Activated CD8-positive, alpha-beta memory T cell treated with anti-CD3 and anti-CD28 coated beads for 24 hours (primary cell): ENCODE measurements at places on chromosomes 1 and 21.

- no peak for DNase-seq
These were observed 544.9 kb downstream of the KCNT2 start for GRCh38 chr1:196063294-196063693.

DNA sequence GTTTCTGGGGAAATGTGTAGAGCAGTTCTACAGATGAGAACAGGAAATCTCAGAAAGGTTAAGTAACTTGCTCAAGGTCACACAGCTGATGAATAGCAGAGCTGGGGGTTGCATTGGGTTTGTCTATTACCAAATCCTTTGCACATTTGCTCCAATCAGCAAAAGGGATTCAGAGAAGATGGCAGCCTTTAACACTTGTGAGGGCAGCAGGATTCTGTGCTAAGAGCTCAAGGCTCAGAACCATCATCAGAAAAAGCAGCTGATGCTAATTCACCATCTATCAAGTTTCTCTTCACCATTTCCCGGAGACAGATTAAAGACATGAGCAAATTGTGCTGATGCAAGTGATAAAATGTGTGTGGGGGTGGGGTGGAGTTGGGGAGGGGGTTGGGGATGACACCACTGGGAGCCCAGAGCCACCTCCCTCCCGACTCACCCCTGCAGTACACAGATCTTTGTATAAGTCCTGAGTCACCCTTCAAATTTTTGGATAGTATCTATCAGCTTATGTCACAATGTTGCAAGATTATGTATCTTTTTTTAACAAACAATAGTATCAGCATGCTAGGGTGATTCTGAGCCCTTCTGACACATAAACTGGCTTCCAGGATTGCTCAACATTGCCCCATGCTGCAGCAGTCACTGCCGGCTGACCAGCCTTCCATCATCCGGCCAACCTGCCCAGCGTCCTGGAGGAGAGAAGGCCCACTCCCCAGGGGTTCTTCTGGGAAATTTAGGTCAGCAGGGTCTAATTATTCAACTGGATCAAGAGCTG lies 2.8 kb upstream of the SPSB1 start:
- DNase-seq = no peak

GRCh38 chr1:201649761-201650622 lies 111.1 kb downstream of the NAV1 start:
- no peak for DNase-seq

DNA sequence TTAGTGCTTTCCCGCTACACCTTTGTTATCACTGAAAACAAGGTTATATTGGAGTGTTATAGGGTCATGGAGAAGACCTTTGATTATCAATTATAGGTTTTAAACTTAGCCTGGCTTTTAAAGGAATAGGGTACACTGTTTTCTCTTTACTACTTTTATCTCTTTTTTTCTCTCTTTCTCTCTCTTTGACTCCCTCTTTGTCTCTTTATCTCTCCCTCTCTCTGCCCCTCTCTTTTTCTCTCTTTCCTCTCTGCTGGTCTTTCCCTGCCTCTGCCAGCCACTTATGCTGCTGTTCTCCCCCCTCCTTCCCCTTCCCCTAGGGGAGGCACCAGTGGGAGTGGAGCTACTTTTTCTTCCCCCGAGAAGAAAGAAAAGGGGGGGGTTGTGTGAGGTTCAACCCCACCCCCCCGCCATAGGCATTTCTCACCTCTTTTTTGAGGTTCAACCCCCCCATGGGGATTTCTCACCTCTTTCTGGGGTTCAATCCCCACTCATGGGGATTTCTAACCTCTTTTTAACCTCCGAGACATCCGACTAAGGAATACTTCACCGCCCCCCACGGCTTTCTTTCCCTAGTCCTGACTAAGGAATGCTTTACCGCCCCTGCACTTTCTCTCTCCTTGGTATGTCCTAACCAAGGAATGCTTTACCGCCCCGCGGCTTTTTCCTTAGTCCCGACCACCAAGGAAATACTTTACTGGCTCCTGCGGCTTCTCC lies 17.2 kb upstream of the ZBTB8B start:
- DNase-seq = no peak

GRCh38 chr1:25001125-25001915 lies 71.2 kb upstream of the RUNX3 start:
- no peak for DNase-seq

- DNase-seq = no peak
These were observed 10.7 kb downstream of the HSD11B1 start for GRCh38 chr1:209715314-209715713.

DNA sequence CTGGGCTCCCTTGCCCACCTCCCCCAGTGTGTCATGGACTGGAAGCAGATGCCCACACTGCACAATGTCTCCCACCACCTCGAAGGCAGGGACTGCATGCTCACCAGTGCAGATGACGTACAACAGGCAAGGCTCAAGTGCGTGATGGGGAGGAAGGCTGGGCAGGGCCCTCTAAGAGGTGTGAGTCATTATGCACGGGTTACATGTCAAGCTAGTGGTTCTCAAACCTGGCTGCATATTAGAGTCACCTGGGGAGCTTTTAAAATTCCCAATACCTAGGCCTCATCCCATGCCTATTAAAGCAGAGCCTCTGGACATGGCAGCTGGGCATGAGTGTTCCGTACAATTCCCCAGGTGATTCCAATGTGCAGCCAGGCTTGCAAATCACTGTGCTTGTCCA lies 137.9 kb upstream of the NGF start:
- DNase-seq = no peak

- DNase-seq = no peak
These were observed 28.9 kb upstream of the LYPLAL1 start for GRCh38 chr1:219144658-219145315.

DNA sequence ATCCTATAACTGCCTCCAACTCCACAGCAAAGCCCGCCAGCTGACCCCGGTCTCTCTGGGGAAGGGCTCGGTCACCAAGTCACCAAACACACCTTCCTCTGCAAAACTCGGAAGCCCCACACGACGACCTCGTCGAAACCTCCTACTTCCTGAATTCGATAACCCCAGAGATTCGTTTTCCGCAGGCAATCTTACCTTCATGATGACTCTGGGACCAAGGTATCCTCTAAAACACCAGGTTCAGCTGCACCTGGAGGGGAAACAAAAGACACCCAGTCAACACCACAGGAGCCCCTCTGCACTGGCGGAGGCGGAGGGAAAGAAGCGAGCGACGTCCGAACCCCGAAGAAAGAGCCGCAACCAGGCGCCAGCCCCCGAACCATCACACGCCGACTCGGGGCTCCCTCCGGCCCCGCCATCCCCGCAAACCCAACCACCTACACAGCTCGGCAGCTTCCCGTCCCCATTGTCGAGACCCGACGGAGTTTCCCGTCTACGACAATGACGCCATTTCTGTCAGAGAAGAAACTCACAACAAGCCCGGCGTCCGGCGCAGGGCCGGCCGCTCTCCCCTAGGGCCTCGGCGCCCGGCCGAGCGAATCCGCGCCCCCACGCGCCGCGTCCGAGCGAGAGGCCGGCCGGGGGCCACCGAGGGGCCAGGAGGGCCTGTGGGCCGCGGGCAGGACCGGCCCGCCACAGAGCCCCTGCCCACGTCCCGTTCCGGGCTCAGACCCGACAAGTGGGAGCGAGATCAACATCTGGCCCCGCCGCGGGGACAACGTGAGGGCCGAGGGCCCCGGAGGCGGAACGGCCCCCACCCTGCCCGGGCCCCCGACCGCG lies 1.0 kb downstream of the ARID4B start:
- DNase-seq = peak; percentile 83
